ENCODE measurements at places on chromosomes 5 and 9. TPM values are rescaled to one million over a fixed set of nuclear protein-coding genes. Genes with fewer than 3 reads are reported as not detected.

GRCh38 chr5:32201122-32201753 is 27.1 kb upstream of the GOLPH3 start:
- DNase-seq, result no peak

GRCh38 chr5:102481054-102481715 is 17.6 kb downstream of the SLCO6A1 start:
- no peak for DNase-seq

GRCh38 chr5:107948377-107948776 is 277.6 kb upstream of the EFNA5 start:
- no peak for DNase-seq

DNA sequence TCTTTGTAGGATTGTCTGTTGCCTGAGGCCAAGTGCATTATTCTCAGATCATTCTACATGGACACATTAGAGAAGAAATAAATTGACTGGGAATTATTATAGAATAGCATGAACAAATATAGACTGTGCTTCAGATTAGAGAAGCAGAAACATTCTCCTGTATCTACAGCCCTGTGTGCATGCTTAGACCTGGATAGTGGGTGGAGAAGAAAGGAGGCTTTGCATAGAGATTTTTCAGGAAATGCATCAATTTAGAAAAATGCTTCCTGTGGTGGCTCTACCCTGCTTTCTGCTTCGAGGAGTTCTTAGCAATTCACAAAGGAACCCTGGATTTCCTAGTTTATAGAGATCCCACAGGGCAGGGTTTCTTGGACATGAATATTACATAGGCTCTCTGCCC is 66.7 kb downstream of the IRX1 start:
- no peak for DNase-seq

GRCh38 chr9:110748251-110748893 is 79.8 kb downstream of the MUSK start:
- DNase-seq, result no peak

FRRS1L gene
- not detected for total RNA-seq

DNA sequence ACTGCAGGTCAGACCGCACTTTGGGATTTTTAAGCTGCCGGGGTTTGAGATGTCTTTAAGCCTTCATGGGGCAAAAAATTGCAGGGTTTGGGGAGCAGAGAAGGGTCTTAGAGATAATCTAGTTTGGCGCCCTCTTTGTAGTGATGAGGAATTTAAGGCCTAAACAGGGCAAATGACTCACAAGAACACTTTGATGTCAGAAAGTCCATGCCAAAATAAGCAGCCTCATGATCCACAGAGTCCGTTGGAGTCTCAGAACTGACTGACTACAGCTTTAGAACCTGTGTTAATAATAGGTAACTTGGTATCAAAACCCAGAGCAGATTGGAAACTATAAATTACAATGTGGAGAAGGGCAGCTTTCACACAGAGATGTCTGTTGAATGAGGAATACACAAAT is 35.9 kb upstream of the PTGS1 start:
- DNase-seq, result no peak

WHRN gene
- total RNA-seq, result 3.6 TPM

KLHL3 gene
- total RNA-seq, result 16.9 TPM

MYO10 gene
- total RNA-seq, result 101 TPM

DNA sequence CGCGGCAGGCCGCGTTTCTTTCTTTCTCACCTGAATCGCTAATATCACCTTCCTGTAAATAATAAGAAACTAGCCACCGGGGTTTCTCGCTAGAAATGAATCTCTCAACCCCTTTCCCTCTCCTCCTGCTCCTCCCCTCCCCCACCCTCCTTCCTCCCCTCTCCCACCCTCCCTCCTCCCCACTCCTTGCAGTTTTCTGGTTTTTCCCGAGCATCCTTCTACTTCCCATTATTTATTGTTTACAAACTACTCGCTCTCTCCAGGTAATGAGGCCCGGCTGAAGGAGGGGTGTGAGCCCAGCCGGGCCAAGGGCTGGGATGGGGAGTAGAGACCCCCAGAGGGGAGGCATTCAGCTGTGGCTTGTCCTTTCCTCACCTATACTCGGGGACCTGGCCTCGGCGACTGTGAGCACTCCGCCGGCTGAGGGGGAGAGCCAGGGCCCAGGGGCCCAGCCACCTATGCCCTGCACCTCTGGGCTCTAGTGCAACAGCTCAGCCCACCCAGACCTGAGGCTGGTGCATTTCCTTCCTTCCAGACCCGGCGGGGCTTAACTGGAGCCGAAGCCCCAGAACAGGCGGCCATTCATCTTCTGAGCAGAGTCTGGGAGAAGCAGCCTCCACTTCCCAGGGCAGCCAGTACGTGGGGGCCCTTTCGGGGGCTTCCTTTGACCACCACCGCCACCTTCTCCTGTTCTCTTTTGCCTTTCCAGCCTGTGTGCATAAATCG is 2.1 kb upstream of the IRX4 start:
- no peak for DNase-seq

MOCS2 gene
- total RNA-seq, result 42.6 TPM
